ENCODE measurements at places on chromosomes 5 and 9.
A peak's percentile ranks its signal among the peaks of the same experiment; 100 is the strongest.

DNA sequence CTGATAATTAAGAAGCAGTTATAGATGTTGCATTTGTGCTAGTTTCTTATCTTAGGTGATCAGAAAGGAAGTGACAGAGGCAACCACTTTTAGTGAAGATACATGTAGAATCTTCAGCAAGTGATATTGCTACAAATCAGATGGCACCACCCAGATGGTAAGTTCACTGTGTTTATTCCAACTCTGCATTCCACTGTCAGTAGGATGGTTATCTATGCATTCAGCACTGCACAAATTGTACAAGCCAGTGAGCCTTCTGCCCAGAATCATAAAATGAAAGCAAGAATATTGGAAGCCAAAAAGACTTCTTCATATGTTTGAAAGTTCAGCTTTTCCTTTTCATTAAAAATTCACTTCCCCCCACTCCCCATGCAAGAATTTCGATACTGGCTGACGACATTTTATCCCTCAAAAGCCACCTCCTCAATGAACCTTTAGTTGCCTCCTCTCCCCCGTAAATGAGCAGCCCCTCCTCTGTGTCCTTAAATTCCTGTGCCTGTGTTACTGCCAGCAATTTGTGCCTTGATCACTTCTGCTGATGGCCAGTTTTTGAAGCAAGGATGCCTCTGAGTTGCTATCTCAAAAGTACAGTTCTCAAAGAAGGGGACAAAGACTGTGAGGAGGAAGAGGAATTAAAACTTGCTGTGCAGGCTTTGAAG is 91.6 kb downstream of the ZSWIM6 start:
- DNase-seq = no peak

- DNase-seq = no peak
Observed at GRCh38 chr5:144352732-144353317, 182.2 kb downstream of the KCTD16 start.

DNA sequence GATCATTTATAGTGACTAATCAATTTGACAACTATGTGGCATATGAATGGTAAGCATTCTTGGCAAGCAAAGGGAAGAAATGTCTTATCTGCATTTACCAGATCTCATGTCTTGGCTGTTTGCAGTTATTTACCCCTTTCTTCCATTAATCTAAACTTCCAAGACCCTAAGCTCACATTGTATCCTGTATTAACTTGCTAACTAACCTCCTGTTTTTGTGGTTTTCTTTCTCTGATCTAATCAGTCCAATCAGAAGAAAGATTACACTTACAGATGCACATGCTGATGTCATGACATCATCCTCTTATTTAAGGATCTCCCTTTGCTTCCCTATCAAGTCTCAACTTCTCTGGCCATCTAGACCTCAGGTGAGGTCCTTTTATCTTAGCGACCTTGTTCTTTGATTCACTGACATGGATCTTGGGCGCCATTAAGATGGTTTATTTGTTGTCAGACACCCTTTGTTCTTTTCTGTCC is 95.5 kb downstream of the F2RL2 start:
- DNase-seq = no peak

DNA sequence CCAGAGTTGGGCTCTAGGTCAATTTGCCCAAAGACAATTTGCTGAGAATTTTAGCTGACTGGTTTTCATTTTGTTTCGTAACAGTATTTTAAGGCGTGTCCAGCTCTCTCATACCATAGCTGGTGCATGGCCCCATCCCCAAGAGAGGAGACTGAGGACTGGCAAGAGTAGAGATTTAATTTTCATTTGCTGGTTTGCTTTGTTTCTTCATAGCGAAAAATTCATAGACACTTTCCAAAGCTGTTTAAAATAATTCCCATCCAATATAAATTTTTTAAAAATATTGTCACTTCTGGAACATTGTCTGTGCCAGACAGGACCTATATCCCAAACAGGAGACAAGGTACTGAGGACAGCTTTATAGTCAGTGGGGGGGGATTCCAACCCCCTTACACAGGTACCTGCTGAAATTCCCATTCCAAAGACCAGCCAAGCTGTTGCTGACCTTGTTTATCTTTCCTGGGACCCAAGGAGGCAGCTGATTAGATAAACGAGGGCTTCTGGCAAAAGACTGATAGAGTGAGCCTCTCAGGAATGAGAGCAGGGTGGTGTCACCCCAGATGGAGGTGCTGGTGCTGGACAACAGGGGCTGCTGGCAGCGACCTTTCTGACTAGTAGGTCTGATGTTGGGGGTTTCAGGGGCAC is 6.8 kb upstream of the ANGPTL2 start:
- no peak for DNase-seq

DNA sequence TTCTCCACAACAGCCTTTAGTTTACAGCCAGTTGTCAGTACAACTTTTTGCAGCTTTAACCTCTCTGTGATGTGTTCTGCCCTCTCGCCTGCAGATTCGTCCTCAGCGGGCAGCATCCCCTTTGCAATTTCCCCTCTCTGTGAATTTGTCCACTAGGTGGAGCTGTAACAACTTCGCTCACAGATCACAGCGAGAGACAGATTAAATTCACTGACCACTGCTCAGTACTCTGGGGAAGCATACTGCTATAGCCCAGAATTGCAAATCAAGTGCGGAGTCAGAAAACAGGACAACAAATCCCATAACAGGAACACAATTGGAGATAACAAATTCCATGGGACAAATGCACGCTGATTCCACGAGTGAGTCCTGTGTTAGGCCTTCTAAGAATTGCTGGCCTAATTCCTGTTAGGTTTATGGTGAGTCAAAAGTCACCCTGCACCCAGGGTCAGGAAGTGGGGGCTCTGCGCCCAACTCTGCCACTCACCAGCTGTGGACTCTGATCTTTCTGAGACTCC is 2124.9 kb downstream of the MAT2B start:
- DNase-seq = no peak

GRCh38 chr5:142692321-142692894 is 6.5 kb upstream of the FGF1 start:
- DNase-seq = no peak

DNA sequence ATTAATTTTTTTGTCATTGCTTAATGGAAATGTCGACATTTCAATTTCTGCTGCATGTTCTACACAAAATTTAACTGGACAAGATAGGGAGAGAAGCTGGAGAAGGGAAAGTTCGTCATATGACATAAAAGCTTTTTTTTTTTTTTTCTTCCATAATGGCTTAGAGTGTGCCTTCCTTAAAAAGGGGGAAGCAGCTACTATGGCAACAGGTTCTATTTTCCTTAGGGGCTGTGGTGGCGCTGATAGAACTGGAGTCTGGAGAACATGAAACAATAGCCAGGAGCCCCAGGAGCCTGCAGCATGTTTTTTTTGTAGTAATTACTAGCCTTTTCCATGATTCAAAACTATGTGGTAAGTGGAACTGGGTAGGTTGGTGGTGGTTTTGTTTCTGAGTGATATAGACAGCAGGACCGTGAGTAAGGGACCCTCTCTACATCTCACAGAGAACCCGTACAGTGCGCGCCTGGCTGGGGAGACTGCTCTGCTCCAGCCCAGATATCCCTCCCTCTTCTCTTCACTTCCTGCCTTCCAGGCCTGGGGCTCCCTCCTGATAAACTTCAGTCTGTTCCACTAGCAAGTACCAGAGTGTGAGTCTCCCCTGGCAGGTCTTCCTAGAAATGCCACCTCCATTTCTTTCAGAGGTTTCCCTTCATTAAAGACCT is 301.6 kb downstream of the NR3C1 start:
- no peak for DNase-seq

- DNase-seq = no peak
Observed at GRCh38 chr5:150203832-150204589, 14.1 kb downstream of the SLC6A7 start.

DNA sequence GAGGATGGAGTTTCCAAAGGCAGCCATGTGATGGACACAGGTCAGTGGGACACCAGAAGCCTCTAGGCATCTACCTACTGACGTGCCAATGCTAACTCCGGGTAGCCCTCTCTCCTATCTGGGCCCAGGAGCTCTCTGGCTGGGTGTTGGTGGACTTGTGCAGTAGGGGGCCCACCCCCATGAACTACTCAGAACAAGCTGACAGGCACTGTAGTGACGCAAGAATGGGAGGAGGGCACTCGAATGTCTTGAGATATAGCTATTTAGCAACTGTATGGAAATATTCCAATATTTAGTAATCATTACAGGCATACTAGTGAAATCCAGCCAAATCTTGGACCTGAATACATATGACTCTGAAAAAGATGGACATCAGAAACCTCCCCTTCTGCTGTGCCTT is 5.7 kb upstream of the DOCK2 start:
- DNase-seq = no peak

DNA sequence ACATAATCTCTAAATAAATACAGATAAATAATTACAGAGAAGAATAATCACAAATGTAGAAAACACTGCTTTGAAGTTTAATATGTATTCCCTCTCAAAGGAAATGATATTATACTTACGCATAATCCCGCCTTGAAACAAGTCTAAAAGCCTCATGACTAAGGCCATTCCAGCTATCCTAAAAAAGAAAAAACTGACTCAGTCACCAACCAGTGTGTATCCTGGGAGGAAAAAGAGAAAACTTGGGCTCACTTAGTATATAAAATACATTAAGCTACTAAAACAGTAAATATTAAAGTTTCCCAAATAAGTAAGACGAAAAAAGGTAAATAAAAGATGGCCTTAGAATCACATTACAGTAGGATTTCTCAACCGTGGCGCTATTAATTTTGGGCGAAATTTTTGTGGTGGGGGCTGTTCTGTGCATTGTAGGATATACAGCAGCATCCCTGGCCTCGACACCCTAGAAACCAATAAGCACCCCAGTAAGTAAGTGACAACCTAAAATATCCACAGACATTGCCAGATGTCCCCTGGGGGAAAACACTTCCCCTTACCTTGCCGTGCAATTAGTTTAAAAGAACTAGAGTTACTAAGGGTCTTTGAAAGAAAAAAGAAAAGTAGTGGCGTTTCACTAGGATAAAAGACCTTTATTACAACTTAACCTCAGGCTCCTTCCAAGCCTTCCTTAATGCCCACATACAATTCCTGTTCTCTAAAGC is 1.1 kb downstream of the HSPA9 start:
- no peak for DNase-seq

DNA sequence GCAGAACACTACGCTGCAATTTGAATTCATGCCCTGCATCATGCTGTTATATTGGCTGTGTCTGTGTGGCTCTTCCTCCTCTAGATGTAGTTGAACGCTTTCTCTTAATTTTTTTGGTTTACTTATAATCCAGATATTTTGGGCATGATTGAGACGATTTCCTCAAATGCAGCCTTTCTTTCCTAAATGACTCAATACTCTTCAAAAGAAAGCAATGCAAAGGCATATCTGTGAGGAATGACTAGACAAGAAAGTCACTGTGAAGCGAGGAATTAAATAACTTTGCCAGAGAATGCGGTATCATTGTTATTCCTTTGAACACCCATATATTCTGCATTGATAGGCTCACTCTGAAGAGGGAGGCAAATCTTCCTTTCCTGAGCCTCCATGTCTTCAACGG is 152.8 kb downstream of the YIPF5 start:
- no peak for DNase-seq

- DNase-seq = no peak
Observed at GRCh38 chr5:124678468-124678867, 68.0 kb downstream of the ZNF608 start.

DNA sequence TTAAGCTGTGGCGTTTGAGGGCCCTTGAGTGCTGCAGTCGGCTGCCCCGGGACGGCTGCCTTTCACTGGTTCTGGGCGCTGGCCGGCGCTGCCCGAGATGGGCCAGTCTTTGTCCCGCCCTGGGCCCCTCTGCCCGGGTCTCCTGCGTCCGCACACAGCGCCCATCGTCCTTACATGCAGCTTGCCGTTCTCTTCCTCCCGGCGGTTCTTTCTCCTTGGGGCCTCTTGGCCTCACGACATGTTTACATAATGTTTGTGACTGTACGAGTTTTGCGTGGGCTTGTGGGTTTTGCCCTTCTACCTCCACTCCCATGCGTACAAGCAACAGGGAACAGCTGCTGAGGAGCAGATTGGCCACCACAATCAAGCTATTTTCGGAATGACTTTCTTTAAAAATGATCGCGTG is 618 bp downstream of the TNPO1 start:
- peak; percentile 8 for DNase-seq

GRCh38 chr9:91433180-91433579 is 9.5 kb upstream of the NFIL3 start:
- DNase-seq = peak; percentile 64

- DNase-seq = no peak
Observed at GRCh38 chr9:77427256-77427927, 220.7 kb downstream of the GNA14 start.

Measured in T-helper 1 cell (primary cell).